ENCODE measurements at places on chromosomes 4 and X.

- DNase-seq, result no peak
Observed at GRCh38 chr4:78069319-78069718, 12.2 kb downstream of the FRAS1 start.

DNA sequence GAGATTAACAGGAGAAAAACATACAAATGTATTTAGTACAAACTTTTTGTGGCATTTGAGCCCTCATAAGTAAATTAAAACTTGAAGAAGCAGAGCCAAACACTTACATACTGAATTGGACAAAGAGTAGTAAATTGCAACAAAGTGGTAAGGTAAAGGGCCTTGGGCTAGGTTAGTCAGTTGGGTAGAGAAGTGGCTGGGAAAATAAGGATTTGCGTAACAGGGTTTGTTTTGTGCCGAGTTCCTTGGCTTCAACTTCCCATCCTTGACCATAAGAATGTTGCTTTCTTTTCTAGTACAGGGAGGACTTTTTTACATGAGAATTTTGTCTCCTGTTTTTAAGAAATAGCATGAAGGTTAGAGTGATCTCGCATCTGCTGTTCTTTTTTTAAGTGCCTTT lies 33.3 kb upstream of the DSPP start:
- no peak for DNase-seq

DNA sequence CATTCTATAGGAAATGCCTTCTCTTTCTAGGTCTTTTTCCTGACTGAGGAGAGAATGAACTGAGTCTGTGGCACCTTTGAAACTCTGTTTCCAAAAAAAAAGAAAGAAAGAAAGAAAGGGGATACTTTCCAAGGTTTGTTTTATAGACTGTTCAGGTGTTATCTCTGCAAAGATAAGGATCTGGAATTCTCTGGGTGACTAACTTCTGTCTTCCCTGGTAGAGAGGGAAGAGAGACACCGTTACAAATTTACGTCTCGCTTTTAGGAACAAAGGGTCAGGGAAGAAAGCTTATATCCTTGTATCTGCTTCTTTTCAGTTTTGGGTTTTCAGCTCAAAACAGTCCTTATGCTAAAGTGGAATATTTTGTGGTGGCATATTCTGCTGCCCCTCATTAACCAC lies 314.1 kb downstream of the RAPGEF2 start:
- DNase-seq, result no peak

DNA sequence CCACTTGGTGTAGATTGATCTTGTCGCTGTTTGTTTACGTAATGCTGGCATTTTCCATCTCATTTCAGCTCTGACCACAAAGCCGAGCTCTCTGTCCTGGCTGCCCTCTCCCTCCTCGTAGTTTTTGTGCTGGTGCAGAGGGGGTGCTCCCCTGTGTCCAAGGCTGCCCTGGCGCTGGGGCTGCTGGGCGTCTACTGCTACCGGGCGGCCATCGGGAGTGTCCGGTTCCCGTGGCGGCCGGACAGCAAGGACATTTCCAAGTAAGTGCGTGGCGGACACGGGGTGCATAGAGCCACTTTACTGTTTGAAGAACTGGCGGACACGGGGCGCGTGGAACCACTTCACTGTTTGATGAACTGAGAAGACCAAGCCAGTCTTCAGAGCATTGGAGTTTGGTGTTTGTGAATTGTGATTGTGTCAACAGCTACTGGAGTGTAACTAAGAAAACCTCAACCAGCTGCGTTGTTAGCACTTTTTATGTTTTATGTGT lies 28.0 kb downstream of the PIGG start:
- DNase-seq, result no peak

DNA sequence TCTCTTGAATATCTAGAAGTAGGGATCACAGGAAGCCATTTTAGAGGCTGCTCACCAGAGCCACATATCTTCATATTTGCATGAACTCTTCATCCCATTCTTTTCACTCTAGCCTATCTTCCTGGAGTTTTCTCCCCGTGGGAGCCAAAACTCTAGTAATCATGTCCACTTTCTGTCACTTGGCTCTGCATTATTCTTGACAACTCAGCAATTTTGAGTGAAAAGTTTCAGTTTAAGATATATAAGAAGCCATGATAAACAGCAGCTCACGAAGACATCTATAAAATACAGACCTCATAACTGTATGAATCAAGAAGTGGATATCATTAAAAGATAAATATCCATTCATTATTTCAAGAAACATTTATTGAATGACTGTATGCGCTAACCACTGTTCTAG lies 79.1 kb upstream of the NR0B1 start:
- no peak for DNase-seq

GRCh38 chr4:38162240-38162784 lies 202.1 kb downstream of the PTTG2 start:
- no peak for DNase-seq

DNA sequence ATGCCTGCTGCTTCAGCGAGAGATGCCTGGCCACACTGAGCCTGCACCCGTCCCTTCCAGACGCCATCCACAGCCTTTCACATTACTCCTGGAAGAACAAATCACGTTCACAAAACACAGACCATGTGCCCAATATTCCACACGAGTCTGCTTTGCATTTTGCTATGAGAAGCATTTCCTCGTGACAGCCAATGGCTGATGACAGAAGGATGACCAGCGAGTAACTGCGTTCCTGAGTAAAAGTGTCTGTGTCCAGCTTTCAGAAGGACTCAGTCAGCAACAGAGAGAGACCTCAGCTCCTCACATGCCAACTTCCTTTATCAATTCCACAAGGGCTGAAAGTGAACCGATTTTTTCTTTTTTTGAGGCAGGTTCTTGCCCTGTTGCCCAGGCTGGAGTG lies 19.5 kb downstream of the NAT8L start:
- DNase-seq, result no peak

DNA sequence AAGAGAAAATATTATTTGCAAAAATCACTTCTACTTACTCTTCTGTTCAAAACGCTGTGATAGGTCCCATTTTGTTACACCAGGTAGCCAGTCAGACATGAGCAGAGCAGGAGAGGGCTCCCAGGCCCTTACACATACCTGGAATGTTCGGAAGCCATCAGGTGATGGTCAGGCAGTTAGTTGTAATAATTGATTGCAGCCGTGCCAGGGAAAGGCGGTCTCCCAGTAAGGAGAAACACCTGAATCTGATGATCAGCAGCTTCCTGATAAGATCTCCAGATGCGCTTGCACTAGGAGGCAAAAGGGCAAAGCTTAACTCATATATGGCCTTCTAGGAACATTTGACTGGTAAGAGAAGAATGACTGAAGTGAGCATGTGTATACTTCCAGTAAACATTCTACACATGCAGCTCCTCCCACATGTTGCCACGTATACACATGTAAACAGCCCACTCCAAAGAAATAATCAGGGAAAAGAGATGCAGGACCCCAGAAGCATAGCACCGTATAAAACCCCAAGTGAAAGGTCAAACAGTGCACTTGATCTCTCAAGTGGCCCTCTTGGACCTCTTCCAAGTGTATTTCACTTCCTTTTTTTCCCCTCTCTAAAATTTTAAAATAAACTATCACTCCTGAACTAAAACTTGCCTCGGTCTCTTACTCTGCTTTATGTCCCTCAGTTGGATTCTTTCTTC lies 1338.0 kb downstream of the FSTL5 start:
- DNase-seq, result no peak

DNA sequence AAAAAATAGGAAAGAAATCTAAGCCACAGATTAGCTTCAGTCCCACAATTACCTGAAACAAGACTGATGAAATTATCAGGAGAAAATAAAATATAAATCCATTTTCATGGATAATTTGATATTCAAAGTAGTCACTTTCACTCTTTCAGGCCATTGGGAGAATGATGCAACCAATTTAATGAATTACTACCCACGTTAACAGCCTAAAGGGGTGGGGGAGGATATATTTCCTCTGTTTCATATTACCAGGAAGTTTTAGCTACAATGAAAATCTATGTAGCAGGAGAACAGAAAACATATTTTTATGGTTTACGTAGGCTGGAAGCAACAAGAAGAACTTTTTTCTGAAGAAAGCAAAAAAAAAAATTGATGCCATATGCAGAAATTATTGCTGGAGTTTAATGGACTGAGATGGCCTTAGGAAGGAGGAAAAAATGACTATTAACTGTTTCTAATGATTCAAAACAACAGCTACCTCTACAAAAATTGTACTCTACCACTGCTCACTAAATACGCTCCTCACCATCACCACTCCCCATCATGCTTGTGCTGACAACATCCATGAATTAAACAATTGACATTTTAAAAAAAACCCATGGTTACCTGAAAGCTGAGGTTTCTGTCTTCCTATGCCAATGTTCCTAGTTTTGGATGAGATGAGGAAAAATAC lies 100.9 kb downstream of the CXXC4 start:
- no peak for DNase-seq

- DNase-seq, result no peak
Observed at GRCh38 chr4:137794764-137795254, 262.5 kb upstream of the PCDH18 start.

DNA sequence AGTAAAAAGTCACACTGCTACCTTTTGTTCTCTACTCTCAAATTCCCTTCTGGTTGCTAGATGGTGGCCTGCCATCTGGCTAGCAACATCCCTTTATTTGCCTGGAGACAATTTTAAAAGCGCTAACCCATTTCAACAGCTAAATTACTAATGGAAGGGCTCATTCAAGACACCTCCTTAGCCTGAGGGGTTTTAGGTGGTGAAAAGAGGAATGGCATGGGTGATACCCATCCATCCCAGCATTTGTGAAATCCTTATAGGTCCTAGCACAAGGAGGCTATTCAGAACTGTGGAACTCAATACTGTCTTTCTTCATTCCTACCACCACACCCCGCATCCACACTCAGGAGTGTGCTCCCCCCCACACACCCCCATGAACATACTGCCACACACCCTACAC lies 33.5 kb downstream of the ARHGEF9 start:
- DNase-seq, result no peak

- no peak for DNase-seq
Observed at GRCh38 chr4:158801677-158802076, 32.9 kb downstream of the FNIP2 start.

GRCh38 chrX:68705986-68706385 lies 58.5 kb downstream of the STARD8 start:
- DNase-seq, result no peak

- no peak for DNase-seq
Observed at GRCh38 chr4:123218981-123219380, 177.6 kb upstream of the SPRY1 start.

GRCh38 chrX:8139716-8140115 lies 31.4 kb downstream of the VCX2 start:
- DNase-seq, result no peak

DNA sequence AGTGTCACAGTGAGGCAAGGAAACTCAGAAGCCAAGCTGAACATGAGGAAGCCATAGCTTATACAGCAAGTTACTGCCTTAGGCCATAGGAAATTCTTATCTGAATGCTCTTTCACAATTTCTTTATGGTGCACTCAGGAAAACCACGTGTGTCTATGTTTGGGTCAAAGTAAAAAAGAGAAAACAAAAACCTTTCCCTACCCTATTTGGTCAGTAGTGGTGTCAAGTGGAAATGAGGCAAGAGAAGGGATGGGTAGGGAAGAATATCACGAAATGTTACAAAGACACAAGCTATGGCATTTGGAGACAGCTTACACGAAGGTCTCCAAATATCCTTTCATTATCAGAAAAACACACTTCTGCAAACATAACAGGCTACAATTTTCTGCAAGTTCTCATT lies 83.4 kb upstream of the INPP4B start:
- DNase-seq, result no peak

DNA sequence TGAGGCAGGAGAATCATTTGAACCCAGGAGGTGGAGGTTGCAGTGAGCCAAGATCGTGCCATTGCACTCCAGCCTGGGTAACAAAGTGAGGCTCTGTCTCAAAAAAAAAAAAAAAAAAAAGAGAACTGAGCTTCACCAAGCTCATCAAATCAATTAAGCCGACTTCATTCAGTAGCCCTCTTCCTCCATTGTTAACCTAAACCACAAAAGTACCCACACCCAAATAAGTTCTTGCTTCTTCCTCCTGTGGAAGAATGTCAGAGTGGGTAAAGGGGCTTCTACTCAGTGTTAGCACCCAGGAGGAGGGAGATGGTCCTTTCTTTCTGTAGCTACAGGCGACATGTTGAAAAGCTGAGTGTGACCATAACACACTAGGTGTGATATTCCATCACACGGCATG lies 58.6 kb upstream of the CHRNA9 start:
- DNase-seq, result no peak

DNA sequence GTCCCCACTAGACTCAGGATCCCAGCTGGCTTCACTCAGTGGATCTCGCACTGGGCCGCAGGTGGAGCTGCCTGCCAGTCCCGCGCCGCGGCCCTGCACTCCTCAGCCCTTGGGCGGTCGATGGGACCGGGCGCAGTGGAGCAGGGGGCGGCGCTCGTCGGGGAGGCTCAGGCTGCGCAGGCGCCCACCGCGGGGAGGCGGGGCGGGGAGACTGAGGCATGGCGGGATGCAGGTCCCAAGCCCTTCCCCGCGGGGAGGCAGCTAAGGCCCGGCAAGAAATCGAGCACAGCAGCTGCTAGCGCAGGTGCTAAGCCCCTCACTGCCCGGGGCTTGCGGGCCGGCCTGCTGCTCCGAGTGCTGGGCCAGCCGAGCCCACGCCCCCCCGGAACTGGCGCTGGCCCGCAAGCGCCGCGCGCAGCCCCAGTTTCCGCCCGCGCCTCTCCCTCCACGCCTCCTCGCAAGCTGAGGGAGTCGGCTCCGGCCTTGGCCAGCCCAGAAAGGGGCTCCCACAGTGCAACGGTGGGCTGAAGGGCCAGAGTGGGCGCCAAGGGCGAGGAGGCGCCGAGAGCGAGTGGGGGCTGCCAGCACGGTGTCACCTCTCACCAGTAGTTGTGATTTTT lies 1038.0 kb downstream of the PCDH19 start:
- no peak for DNase-seq

DNA sequence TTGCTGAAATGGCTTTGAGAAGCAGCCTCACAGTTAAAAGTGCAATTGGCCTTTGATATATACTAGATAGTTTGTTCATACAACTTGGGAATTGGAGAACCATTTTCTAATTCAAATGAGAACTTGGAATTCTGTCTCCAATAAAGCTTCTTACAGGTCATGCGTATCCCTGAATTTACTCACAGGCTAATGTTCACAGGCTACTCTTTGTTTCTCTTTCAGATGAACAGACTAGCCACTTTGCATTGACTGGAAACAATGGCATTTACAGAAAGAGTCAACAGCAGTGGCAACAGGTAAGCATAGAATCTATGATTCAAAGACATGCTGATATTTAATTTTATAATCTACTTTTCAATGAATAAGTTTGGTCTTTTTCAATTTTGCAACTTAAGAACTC lies 13.5 kb downstream of the AFF1 start:
- DNase-seq, result no peak

- DNase-seq, result no peak
Observed at GRCh38 chrX:41526271-41526670, 79.1 kb downstream of the NYX start.

DNA sequence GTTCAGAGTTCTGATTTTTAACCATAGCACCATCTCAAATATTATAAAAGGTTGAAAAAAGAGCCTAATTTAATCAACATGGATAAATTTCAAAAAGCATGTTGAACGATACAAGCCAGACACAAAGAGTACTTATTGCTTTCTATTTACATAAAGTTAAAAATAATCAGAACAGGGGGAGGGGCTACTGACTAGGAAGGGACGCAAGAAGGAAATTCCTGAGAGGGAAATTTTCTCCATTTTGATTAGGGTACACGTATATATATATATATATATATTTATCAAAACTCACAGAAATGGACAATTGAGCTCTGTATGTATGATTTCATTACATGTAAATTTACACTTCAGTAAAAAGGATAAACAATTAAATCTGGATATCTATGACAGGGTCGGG lies 482 bp upstream of the MBTPS2 start:
- no peak for DNase-seq

Measured in stimulated activated CD4-positive, alpha-beta T cell treated with anti-CD3 and anti-CD28 coated beads, TNF-alpha, amount 100 ng/mL, for 24 hours (primary cell).